ENCODE measurements at places on chromosomes 1 and 21. TPM values are rescaled to one million over a fixed set of nuclear protein-coding genes. Genes with fewer than 3 reads are reported as not detected.

Gene DIRAS3
- total RNA-seq, result 3.7 TPM

Gene AMY1C
- 4.0 TPM for total RNA-seq

Gene CTH
- total RNA-seq, result 2.7 TPM

Gene ZNF648
- total RNA-seq, result not detected

Gene PROX1
- total RNA-seq, result 3.8 TPM

Gene RIPPLY3
- not detected for total RNA-seq

Gene HSD3B2
- not detected for total RNA-seq

DNA sequence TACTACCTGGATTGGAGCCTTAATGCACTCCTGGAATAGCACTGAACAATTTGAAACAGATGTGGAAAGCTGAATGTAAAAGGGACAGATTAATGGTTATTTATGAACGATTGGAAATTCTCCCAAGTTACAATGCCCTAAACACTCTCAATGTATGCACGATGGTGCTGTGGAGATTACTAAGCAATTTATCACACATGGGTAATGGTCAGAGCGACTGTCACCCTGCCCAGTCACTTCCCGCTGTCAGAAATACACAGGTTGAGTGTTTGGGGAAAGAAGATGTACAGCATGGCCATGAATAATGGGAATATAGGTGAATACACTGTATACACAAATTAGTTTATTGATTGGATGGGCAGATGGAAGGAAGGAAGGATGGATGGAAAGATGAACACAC, 342.4 kb downstream of the VAV3 start:
- H3K36me3 ChIP-seq, result no peaks in the 10 kb centered on the region
- H3K4me1 ChIP-seq, result no peaks in the 10 kb centered on the region
- H3K27me3 ChIP-seq, result no peaks in the 10 kb centered on the region
- DNase-seq, result no peak
- no peak overlapping the region for H3K27ac ChIP-seq

- H3K4me1 ChIP-seq, result no peaks in the 10 kb centered on the region
- H3K36me3 ChIP-seq, result no peaks in the 10 kb centered on the region
- H3K4me3 ChIP-seq, result no peak overlapping the region
- no peak for DNase-seq
- H3K27me3 ChIP-seq, result no peaks in the 10 kb centered on the region
Measured at GRCh38 chr1:37410815-37411214, 63.6 kb upstream of the ZC3H12A start.

DNA sequence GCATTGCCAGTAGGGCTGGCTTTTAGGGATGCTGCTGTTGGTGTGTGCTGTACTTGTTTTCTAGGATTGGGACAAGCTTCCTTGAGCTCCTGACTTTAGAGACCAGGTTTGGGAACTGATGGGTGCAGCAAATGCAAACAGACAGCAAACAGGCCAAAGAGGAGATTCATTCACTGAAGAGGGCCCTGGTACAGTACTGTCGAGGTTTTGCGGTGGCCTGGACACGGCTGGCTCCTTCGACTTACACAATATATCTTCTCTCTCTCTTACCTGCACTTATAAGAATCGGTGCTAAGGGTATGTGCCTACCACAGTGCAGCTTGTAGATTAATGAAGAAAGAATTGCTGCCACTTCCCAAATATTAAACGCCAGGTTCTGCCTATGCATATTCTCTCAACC, 44.6 kb downstream of the ATP1A1 start:
- no peaks in the 10 kb centered on the region for H3K27me3 ChIP-seq
- peak overlapping the region; percentile 74 for H3K27ac ChIP-seq
- H3K36me3 ChIP-seq, result no peaks in the 10 kb centered on the region

- H3K36me3 ChIP-seq, result no peaks in the 10 kb centered on the region
- no peak for DNase-seq
- no peak overlapping the region for H3K4me3 ChIP-seq
- no peak overlapping the region for H3K27ac ChIP-seq
- no peaks in the 10 kb centered on the region for H3K27me3 ChIP-seq
Measured at GRCh38 chr1:31567956-31568570, 8.3 kb upstream of the TINAGL1 start.

- H3K36me3 ChIP-seq, result no peaks in the 10 kb centered on the region
- no peak for DNase-seq
- no peak overlapping the region for H3K27ac ChIP-seq
- no peak overlapping the region for H3K4me3 ChIP-seq
- H3K27me3 ChIP-seq, result no peaks in the 10 kb centered on the region
Measured at GRCh38 chr1:17369466-17369865, 2.5 kb upstream of the PADI6 start.

GRCh38 chr21:45973475-45974072, 8.0 kb upstream of the COL6A1 start:
- H3K27ac ChIP-seq, result peak overlapping the region; percentile 96
- H3K36me3 ChIP-seq, result no peaks in the 10 kb centered on the region
- H3K4me1 ChIP-seq, result peaks cover 28% of the 10 kb centered on the region
- DNase-seq, result peak; percentile 92
- peak overlapping the region; percentile 60 for H3K4me3 ChIP-seq
- no peaks in the 10 kb centered on the region for H3K27me3 ChIP-seq

DNA sequence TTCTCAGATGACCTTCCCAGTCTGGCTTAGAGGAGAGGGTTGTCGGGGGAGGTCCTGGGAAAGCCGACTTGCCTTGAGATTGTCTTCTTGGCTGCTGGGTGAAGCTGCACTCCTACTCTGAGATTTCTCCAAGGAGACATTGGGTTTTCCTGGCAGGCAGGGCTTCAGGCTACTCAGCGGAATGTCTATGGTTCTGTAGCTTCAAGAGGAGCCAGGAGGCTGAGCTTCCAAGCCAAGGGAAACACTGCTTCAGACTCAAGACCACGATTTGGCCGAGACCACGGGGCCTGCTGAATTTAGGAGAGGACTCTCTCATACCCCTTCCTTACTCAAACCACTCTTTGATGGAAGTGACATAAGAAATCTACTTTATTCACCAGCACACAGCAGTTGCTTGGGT, 67.8 kb downstream of the NTMT2 start:
- H3K27ac ChIP-seq, result peak overlapping the region; percentile 42
- H3K36me3 ChIP-seq, result no peaks in the 10 kb centered on the region
- no peaks in the 10 kb centered on the region for H3K4me1 ChIP-seq

DNA sequence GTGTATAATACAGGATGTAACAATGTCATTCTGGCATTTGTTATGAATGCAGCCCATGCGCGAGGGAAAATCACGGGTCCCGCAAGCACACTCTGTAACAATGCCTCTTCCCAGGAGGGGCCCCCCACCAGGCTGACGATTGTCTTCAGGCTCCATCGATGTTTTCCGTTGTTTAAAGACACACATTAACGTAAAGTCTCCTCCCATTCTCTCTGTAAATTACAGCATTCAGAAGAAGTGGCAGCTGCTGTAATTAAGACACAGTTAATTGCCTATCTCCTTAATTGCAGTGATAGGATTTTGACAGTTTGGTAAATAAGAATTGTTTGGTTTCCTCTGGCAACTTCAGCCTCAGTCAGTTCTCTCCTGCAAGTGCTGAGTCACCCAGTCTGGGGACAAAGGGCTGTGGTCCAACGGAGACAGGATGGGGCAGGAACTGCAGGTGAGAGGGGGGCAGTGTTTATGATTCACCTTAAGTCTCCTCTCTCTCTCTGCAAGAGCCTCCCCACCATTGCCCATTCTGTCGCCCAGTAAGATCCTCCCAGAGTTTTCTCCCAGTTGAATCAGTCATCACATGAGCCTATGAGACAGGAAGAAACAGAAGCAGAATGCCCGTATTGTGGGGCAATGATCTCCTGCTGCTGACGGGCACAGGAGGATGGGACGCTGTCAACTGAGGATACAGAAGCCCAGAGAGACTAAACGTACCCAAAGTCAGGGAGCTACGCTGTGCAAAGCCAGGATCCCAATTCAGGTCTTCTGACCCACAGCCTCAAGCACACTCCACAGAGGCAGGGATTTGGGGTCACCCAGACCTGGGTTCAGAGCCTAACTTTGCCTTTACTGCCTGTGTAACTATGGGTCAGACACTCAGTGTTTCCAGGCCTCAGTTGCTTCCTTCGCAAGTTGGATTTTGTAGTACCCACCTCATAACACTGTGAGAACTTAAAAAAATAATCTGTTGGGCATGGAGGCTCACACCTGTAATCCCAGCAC, 110.0 kb downstream of the ADSS2 start:
- no peak overlapping the region for H3K4me3 ChIP-seq
- H3K27ac ChIP-seq, result no peak overlapping the region
- DNase-seq, result no peak
- no peaks in the 10 kb centered on the region for H3K4me1 ChIP-seq
- H3K27me3 ChIP-seq, result no peaks in the 10 kb centered on the region

DNA sequence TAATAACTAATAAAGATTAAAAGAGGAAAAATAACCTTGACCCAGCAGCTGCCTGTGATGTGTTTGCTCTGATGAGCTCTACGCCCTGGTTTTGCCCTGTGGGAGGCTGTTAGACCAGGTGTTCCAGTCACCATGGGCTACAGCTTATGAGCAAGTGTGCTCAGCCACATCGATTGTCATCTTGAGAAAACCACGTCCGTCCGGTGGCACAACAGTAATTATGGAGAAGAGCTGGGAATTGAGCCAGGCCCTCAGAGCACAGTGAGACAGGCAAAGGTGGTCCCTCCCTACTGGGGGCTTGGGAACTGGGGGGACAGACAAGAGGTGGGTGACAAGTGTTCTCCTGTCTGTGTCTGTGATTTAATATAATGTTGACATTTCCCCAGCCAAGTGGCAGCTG, 420.5 kb downstream of the MATN1 start:
- no peaks in the 10 kb centered on the region for H3K36me3 ChIP-seq
- no peaks in the 10 kb centered on the region for H3K4me1 ChIP-seq
- no peaks in the 10 kb centered on the region for H3K27me3 ChIP-seq
- no peak overlapping the region for H3K27ac ChIP-seq
- H3K4me3 ChIP-seq, result no peak overlapping the region

- no peaks in the 10 kb centered on the region for H3K36me3 ChIP-seq
- H3K4me3 ChIP-seq, result no peak overlapping the region
- H3K27ac ChIP-seq, result no peak overlapping the region
- no peaks in the 10 kb centered on the region for H3K4me1 ChIP-seq
- H3K27me3 ChIP-seq, result no peaks in the 10 kb centered on the region
- no peak for DNase-seq
Measured at GRCh38 chr1:42730988-42731387, 9.0 kb downstream of the CLDN19 start.

DNA sequence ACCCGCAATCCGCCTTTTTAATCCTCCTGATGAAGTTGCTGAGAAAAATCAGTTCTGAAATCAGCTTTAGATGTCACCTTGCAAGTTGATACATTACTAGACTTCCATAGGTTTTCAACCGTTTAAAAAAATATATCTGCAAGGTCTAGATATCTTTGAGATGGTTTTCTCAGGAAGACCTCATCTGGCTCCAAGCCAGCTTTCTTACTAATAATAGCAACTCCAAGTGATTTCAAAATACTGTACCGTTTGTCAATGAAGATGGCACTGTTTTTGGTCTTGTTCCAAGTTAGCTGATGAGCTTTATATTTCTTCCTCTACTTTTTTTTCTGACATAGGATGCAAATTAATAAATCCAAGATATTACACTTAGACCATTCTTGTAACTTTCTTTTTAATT, 40.3 kb downstream of the LRRC8C start:
- no peak overlapping the region for H3K27ac ChIP-seq
- H3K27me3 ChIP-seq, result no peaks in the 10 kb centered on the region
- no peak overlapping the region for H3K4me3 ChIP-seq
- no peaks in the 10 kb centered on the region for H3K4me1 ChIP-seq
